Stimulated activated CD4-positive, alpha-beta T cell treated with anti-CD3 and anti-CD28 coated beads, Interleukin-2, amount 100 ng/mL, for 4 hours (primary cell): ENCODE measurements at places on chromosomes 4 and X.

- no peak for DNase-seq
Measured at GRCh38 chrX:9293051-9293496, 171.8 kb upstream of the TBL1X start.

DNA sequence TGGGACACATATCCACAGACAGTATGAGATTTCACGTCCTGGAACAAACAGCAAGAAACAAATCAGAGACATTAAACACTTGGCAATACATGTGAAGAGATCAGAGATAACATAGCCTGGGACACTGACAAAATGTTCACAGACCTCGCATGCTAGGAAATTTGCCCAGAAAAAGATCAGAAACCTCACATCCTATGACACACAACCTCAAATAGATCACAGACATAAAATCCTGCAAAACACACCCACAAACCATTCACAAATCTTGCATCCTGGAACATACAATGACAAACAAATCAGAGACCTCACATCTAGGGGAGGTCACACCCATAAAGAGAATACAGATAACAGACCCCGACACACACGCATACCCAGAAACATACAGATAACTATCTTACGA is 18.0 kb downstream of the SUV39H1 start:
- DNase-seq = no peak

DNA sequence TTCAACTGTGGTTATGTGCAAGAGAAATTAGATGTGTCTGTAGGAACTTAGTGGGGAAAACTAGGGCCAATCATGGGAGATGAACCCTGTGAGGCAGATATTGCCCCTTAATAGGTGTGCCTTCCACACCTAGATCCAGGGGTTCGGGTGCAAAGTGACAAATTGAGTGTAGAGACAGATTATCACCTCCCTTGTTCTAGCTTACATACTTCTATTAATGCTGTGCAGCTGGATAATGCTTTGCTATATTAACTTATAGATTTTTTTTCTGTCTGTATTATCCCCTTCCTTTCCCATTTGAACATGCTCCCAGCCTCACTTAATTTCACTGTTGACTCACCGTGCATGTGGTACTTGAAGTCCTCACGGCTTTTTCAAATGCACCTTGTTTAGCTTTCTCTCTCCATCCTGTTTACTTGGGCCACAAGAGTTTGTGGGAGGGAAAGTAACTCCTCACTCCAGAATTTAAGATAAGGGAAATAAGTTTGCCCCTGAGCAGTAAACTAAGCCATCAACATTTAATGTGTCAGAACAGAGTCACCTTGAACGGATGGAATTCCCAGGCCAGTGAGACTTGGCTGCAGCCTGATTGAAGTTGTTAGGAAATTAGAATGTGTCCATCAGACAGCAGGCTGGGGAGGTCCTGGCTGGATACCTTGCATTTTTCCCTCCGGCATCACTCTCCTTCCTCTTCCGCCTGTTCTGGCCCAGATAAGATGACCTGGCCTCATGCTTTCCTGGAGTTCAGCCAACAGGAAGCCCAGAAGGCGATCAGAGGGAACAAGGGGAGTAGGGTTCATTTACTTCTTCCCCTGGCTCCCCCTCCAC is 478.4 kb downstream of the BCOR start:
- DNase-seq = no peak

- no peak for DNase-seq
Measured at GRCh38 chr4:159904906-159905305, 802.0 kb downstream of the RAPGEF2 start.

- DNase-seq = no peak
Measured at GRCh38 chrX:29842552-29842951, 372.8 kb upstream of the MAGEB2 start.

DNA sequence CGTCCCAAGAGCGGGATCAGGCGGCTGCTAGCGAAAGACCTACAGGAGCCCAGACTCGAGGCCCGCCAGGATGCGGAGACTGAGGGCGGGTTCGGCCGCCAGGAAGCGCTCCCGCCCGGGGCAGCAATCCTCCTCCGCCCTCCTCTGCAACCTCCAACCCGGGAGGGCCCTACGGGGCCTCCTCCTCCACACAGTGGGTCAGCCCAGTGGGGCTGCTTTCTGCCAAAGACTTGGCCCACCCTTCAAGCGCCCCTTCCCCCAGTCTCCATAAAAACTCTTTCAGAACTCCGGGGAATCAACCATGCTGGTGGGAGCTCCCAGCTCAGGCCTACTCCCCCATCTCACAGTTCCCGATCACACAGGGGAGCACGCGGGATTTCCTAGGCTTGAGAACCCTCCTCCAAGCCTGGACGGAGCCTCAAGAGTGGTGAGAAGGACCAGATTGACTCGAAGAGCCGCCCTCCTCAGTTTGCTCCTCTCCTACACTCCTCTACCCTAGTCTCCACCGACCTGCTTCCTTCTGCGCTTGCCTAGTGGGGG is 77.5 kb downstream of the RLIM start:
- DNase-seq = no peak
